ENCODE measurements at places on chromosomes 2 and 18. TPM values are rescaled to one million over a fixed set of nuclear protein-coding genes. Genes with fewer than 3 reads are reported as not detected.

DNA sequence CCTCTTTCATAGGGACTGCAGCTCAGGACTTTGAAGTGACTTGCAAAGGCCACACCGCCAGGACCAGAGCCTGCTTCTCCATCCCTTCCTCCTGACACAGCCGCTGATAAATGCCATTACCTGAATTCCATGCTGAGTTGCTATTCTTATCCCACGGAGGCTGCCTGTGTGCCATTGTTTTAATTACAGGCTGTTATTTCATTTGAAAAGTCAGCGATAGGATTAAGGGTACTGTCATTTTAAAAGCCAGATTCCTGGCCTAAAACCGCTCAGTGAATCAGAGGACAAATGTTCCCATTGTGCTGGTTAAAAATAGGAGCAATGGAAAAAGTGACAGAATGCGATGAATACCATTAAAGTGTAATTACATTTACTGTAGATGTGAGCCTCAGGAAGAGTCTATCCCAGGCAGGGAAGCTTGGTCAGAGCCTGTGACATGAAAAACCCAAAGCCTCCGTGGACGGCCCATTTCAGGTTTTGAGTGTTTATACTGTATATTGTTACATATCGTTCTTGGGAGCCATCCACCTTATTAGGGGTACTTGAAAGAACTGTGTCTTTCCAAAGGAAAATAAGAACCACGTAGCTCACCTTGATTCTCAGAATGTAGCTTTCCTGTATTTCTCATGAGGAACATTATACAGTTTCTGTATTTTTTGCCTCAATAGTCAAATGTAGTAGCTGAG is 41.3 kb downstream of the PDCL3 start:
- no peak for DNase-seq

- DNase-seq, result no peak
These were observed 142.6 kb upstream of the SPRED2 start for GRCh38 chr2:65574993-65575392.

DNA sequence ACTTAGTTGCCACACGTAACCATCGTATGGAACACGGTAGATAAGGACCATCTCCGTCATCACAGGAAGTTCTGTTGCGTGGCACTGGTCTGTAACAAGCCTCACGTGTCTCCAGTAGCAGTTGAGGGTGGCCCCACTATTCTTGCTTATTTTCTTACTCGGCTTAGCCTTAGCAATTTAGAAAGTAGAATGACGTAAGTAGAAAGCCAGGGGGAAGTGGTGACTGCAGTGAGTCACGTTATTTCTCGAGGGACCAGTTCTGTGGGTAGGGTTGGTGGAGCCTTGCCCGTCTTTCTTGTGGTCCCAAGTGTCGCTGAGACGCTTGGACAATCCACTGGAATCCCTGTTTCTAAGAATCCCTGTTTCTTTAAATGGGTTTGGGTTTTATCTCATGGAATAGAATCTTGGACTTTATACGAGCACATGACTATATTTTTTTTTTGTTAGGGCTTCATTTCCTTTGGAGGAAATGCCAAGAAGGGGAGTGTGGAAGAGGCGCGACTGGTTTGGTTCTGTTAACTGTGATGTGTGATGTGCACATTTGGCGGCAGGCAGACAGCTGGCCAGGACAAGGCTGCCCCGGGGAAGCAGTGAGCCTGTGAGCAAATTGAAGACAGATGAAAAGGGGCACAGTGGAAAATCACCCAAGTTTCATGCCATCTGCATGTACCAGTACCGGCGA is 96.2 kb downstream of the CABLES1 start:
- no peak for DNase-seq

GRCh38 chr2:204673877-204674276 is 128.6 kb downstream of the PARD3B start:
- no peak for DNase-seq

GRCh38 chr18:72634500-72634899 is 90.4 kb upstream of the CBLN2 start:
- DNase-seq, result no peak

GRCh38 chr18:57581301-57581934 is 5.1 kb downstream of the FECH start:
- DNase-seq, result no peak

DNA sequence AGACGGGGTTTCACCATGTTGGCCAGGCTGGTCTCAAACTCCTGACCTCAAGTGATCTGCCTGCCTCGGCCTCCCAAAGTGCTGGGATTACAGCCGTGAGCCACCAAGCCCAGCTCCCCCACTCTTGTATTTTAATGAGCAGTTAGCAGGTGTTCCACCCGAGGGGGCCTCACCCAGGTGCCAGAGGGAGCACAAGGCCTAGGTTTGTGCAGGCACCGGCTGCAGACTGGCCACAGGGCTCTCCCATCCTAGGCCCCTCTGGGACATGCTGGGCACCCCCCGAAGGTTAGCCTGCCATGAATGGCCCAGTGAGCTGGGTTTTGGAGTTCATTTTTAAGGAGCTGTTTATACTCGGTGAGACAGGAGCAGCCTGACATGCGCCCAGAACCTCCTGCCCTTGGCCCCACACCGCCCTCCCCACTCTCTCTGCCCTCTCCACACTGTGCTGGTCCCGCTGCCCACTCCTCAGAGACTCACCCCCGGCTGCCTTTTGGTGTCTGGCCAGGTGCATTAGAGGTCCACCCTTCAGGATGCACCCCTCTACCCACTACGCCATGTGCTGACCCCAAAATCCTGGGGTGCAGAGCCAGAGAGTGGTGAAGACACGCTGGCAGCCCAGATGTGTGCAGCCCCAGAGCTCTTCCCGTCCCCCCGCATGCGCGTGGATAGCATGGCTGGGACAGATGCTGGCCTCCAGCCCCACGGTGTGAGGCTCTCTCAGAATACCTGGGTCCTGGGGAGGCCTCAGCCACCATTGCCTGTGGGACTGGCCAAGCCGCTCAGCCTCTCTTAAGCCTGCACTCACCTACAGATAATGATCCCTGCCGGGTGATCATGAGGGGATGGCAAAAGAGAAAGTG is 11.2 kb upstream of the KLF11 start:
- DNase-seq, result no peak

DNA sequence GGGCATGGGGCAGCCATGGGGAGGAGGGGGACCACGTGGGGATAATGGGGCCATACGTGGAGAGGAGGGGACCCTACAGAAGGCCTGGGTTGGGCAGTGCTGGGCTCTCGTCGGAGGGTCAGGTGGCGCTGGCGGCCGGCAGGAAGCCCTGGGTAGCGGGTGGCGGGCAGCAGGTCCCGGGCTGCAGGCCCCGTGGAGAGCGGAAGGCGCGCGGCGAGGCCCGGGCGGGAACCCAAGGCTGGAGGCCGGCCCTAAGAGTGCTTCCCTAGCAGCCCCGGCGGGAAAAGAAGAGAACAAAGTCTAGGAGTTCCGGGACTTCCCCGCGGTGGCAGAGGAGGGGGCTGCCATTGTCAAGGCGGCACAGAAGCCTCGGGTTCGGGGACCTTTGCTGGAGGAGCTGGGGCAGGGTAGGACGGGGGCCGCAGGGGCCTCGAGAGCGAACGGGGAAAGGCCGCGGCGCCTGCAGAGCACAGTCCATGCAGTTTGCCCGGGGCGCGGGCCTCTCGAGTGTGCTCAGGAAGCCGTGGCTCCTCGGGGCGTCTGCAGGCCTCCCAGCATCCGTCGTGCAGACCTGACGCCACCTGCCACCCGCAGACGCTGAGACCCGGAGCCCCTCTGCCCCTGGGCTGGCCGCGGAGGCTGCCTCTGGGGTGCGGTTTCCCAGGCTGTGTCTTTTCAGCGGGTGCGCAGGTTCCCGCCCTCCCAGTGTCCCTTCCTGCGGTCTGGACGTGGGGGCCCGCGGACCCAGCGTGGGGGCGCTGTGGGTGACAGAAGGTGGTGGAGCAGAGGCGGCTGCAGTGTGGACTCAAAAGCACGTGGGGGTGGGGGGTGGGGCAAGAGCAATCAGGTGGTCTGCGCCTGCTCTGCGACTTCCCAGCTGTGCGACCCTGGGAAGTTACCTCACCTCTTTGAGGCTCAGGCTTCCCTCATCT is 19.4 kb upstream of the NCL start:
- DNase-seq, result no peak

DNA sequence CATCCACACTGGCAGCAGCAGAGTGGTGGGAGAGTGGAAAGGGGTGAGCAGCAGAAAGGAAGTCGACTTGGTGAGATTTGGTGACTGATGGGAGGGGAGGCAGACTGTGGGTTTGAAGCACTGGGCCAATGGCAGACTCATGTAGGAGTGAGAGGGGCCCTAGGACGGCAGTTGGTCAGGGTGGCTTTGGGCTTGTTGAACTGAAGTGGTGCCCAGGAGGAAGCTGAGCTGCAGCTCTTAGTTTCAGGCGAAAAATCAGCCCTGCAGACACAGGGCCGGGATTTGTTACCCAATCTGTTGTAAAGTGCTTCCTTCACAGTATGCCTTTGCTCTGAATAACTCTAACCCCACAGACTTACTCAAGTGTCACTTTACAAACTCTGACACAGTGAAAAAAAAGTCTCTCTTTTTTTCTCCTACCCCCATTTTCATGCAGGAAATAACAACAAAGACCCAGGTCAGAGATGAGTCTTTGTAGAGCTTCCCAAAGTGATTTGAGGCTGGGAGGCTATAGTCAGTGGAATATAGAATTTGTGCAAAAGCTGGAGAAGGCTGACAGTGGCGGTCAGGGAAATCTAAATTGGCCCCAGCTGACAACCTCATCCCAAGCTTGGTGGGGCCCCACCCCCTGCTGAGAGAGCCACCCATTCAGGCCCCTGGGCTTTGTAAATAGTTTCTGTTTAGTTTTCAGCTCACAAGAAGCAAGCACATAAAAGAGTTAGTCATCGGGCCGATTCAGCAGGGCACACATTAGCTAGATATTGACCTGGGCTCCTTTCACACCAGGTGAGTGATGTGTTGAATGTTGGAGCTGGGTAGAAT is 226.9 kb downstream of the VAPA start:
- DNase-seq, result no peak

DNA sequence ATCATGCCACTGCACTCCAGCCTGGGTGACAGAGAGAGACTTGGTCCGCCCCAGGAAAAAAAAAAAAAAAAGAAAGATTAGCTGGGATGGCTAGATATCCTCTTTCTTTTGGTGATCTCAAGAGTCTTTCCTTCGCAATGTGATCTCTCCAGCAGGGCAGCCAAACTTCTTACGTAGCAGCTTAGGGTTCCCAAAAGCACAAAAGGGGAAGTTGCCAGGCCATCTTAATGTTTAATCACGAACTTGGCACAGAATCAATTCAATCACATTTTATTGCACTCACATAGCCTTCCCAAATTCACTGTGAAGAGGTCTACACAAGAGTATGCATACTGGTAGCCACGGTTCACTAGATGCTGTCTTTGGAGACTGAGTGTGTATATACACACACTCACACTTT is 53.1 kb downstream of the VIL1 start:
- DNase-seq, result no peak

GRCh38 chr18:56709463-56709862 is 58.3 kb downstream of the WDR7 start:
- no peak for DNase-seq

Gene SPHKAP
- total RNA-seq, result 1.1 TPM

Gene MPV17
- 46.2 TPM for total RNA-seq

Gene LIPG
- total RNA-seq, result 5.0 TPM

Gene HOXD10
- total RNA-seq, result 14.1 TPM

Gene TMEFF2
- 4.7 TPM for total RNA-seq

Gene MYO1B
- 138 TPM for total RNA-seq

Data from urinary bladder (tissue), 4 donors.